Stimulated activated CD4-positive, alpha-beta T cell treated with anti-CD3 and anti-CD28 coated beads, Interleukin-1b, Interleukin-23, amount 100 ng/mL, for 1 hour (primary cell): ENCODE measurements at places on chromosomes 4 and X.

- no peak for DNase-seq
These were observed 22.9 kb upstream of the CXCL13 start for GRCh38 chr4:77582711-77583110.

DNA sequence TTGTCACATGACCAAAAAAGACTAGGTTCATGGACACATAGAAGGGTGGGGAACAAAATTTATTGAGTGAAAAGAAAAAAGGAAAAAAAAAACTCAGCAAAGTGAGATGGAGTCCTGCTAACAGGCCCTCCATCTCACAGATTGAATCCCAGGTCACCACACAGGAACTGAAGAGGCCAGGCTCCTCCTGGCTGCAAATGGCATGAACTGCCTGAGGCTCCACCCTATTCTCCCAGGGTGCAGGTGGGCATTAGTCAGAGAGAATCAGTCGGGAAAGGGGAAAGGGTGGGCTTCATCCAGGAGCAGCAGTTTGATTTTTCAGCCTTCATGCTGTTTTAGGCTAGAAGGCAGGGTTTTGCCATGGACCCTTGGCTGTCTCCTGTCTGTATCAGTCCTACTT, 128.5 kb upstream of the GRID2 start:
- no peak for DNase-seq

GRCh38 chr4:121819216-121819965, 4.3 kb downstream of the CCNA2 start:
- no peak for DNase-seq

DNA sequence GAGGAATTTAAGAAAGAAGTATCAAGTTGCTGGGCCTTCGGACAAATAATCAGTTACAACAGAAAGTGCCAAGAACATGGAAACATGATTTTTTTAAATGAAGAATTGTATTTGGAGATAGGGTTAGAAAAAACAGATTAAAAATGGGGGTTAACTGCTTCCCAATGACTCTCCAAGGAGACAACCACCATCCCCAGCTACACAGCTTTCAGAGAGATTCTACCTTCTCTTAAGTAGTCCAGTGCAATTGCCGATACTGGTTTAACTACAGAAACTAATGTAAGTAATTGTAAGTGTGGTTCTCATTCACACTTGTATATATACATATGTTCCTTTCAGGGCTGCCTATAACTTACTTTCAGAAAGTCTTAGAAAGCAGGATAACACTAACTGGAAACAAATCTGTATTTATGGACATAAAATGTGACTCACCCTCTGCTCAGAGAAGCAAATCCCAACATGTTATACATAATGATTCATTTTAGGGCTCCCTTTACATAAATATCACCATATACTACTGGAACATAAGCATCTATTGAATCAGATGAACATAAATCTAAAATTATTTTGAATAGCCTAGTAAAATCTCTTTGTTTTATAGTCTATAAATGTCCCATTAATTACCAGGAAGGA, 248.9 kb upstream of the UGT8 start:
- no peak for DNase-seq

- DNase-seq: no peak
These were observed 38.8 kb upstream of the TADA2B start for GRCh38 chr4:7004331-7004730.

DNA sequence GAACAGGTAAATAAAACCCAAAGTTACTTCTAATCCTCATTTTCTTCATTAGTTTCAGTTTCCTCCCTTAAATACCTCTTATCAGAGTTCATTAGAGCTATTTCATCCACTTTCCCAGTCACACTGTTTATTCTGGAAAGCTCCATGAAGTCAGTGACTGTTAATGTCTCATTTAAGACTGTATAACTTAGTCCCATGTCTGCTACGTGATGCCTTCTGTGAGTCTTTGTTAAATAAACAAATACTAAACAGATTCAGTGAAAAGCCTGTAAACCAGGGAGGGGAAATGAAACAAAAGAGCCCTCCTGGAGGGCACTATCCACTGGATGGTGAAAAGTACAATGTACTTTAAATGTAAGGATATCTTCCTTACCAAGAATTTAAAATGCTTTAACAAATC, 24.7 kb downstream of the ACE2 start:
- DNase-seq: no peak

DNA sequence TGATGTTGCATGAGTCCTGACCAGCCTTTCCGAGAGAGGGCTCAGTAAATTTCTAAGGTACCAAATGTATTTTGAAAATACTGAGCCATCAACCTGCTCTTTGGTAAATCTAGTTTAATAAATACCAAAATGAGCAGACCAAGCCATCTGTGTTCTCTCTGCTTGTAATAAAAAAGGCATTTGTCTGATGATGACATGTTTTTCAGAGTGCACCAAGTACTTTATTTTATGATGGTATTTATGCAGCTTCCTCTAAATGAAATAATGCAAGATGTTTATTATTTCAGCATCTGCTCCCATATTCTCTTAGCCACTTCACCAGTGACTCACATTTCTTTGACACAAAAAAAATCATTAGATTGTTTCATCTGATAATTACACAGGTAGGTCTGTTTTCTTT, 700.5 kb downstream of the TRIML1 start:
- no peak for DNase-seq

DNA sequence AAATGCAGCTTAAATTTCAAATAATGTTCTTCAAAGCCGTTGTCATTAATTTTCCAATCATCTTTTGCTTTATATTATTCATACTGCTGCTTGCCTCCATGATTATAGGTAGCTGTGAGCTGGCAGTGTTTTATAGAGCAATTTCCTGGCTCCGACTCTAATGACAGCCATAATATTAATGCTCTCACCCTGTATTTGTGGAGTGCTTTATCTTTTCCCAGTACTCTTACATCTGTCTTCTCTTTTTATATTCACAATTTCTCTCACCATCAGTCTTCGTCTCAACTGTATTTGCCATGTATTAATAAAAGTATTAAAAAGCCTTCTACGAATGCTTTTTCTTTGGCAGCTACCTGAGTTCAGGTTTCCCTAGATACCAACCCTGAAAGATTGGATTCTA, 21.0 kb downstream of the ATXN3L start:
- no peak for DNase-seq

GRCh38 chr4:70196857-70197256, 1.3 kb downstream of the ODAM start:
- no peak for DNase-seq

DNA sequence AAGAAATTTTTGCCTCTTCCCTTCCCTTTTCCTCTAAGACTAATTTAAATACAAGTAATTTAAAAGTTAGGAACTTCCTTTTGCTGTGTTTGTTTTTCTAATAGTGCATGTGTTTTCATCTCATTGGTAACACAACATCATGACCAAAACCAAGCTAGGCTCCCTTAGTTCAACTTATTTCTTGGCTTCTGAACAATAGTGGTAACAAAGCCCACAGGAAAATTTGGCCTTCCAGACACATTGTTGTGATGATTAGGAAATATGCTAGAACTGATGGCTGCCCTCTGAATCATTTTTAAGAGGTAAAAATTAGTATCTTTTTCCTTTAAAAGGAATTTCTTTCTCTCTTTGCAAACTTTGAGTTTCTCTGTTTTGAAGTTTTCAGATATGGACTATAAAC, 25.5 kb upstream of the TEC start:
- no peak for DNase-seq

DNA sequence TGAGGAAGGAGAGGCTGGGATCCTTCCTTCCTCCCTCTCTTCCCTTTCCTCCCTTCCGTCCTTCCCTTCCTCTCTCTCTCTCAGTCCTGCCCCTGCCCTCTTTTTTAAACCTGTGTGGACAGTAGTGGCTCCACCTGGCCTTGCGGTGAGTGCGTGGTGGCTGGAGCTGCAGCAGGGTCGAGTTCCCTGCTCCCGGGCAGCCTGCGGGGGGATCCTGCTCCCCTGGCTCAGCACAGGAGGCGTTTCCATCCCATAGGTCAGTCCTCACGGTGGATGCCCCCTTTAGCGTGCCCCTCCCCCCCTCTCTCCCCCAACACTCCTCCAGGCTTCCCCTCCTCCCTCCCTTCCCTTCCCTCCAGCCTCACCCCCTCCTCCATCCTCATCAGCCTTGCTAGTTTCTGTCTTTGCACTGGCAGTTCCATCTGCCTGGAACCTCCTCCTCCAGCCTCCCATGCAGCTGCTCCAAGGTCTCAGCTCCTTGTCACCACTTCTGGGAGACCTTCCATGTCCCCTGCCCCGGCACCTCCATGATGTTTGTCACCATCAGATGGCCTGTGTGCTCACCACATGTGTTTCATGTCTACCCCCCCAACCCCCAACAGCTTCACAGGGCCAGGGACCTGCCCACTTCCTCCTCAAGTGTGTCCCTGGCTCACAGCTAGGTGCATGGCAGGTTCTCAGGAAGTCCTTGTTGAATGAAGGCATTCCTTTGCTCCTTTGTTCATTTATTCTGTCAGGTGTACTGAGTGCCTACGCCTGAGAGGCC, 68.4 kb downstream of the PSAPL1 start:
- DNase-seq: no peak

GRCh38 chr4:14247767-14248166, 620.2 kb upstream of the BOD1L1 start:
- no peak for DNase-seq

DNA sequence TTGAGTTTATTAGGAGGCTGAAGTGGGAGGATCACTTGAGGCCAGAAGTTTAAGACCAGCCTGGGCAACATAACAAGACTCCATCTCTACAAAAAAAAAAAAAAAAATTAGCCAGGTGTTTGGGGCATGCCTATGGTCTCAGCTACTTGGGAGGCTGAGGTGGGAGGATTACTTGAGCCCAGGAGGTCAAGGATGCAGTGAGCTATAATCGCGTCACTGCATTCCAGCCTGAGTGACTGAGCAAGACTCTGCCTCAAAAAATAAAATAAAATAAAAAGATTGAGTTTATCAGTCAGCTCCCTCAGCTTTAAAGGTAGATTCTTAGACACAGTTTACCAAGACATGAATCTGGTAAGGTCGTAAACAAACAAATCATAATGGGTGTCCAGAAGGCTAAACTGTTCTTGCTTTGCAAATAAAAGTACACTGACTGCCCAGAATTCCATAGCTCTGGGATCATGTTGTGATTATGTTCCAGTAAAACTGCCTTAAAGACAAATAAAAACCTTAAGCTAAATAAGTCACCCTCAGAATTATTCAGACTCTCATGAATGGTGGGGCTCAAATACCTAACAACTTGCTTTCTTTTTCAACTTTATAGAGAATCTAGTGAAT, 18.7 kb downstream of the APOO start:
- no peak for DNase-seq

- DNase-seq: no peak
These were observed 15.8 kb downstream of the ART3 start for GRCh38 chr4:76090241-76090691.

DNA sequence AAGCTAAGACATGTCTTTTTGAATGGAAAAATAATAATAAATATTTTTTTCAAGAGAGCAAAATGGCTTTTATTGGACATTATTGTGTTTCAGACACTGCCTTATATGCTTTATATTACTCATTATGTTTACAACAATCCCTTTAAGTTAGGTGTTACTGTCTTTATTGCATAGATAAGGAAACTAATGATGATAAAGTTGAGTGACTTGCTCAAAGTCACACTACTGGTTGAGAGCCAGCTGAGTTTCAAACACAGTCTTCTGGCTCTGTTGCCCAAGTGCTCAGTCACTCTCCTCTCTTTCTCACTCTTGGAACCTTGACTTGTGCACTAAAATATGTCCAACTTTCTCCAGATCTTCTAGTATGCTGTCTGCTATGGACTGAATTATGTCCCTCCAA, 71.5 kb upstream of the SLC39A8 start:
- DNase-seq: no peak

DNA sequence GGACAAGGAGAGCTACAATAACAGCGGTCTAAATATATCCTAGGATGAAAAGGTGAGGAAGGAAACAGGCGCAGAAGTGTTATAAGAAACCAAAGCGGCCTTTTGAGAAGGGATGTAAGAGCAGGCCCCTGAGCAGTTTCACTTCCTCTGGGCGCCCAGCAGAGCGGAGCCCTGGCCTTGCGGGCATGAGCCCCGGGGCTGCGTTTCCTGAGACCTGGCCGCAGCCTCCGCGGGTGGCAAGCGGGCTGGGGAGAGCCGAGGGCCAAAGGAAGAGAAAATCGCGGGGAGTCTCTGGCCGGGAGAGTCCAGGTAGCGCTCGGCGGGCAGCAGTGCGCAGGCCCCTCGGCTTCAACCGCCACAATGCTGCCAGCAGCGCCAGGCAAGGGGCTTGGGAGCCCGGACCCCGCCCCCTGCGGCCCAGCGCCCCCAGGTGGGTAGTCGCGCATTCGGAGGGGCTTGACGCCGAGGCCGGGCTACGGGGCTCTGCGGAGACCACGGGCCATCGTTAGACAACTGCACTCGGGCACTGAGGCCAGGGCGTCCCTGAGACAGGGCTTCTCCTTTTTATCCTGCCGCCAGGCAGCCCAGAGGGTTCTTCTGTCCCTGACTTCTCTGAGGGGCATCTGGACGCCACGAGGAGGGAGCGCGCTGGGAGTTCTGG, at the start of gene BANK1:
Gene BANK1 (plus strand): TSS at position 210 of the 661 bp plus-strand sequence. CDS start 151 bp downstream, at position 361.
- DNase-seq: no peak

DNA sequence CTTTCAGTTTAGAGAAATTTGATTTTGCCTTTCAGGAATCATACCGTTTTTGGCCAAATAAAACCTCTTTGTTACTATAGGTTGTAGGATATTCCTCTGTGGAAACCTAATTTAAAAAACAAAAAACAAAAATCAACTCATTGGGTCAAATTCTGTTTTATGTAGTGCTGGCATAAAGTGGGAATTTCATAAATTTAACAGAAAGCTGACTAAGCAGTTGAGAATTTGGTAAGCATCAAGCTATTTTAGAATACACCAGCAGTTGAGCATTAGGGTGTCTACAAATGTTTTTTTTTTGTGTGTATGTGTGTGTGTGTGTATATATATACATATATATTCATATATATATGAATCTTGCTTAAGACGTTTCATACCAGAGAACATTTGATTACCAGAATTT, 47.4 kb downstream of the C4orf33 start:
- DNase-seq: no peak

- no peak for DNase-seq
These were observed 56.0 kb downstream of the MED28 start for GRCh38 chr4:17670423-17670822.
